Glutamatergic neuron (in vitro differentiated cells): ENCODE measurements at places on chromosomes 4 and X.

GRCh38 chr4:112673686-112674085 lies 36.7 kb downstream of the LARP7 start:
- no peak overlapping the region for H3K27ac ChIP-seq
- no peak overlapping the region for H3K4me3 ChIP-seq
- H3K4me1 ChIP-seq, result no peaks in the 10 kb centered on the region
- no peak for DNase-seq

- peaks cover 4% of the 10 kb centered on the region for H3K4me1 ChIP-seq
- H3K27ac ChIP-seq, result no peak overlapping the region
- no peak overlapping the region for H3K4me3 ChIP-seq
- H3K27me3 ChIP-seq, result peaks cover 10% of the 10 kb centered on the region
- peaks cover 4% of the 10 kb centered on the region for H3K36me3 ChIP-seq
Measured at GRCh38 chr4:1235381-1236102, 13.4 kb downstream of the CTBP1 start.

GRCh38 chr4:152748619-152749018 lies 30.9 kb downstream of the TIGD4 start:
- no peak for DNase-seq
- no peak overlapping the region for H3K27ac ChIP-seq
- no peak overlapping the region for H3K4me3 ChIP-seq

DNA sequence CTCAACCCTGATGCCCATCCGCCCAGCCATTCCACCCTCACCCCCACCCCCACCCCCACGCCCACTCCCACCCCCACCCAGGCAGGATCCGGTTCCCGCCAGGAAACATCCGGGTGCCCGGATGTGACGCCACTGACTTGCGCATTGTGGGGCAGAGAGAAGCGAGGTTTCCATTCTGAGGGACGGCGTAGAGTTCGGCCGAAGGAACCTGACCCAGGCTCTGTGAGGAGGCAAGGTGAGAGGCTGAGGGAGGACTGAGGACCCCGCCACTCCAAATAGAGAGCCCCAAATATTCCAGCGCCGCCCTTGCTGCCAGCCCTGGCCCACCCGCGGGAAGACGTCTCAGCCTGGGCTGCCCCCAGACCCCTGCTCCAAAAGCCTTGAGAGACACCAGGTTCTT lies at the start of gene MAGEA1:
TSS of gene MAGEA1 (plus strand) at position 154 of the 400 bp plus-strand sequence. CDS start 3,106 bp downstream, outside the sequence.
- no peaks in the 10 kb centered on the region for H3K27me3 ChIP-seq
- H3K4me3 ChIP-seq, result no peak within 1 kb of the TSS
- no peaks in the 10 kb centered on the region for H3K36me3 ChIP-seq
- no peak within 1 kb of the TSS for H3K27ac ChIP-seq

GRCh38 chrX:134538316-134538715 lies 78.4 kb downstream of the HPRT1 start:
- H3K36me3 ChIP-seq, result no peaks in the 10 kb centered on the region
- H3K4me3 ChIP-seq, result no peak overlapping the region
- no peak overlapping the region for H3K27ac ChIP-seq
- H3K27me3 ChIP-seq, result no peaks in the 10 kb centered on the region
- peaks cover 4% of the 10 kb centered on the region for H3K4me1 ChIP-seq

- H3K36me3 ChIP-seq, result no peaks in the 10 kb centered on the region
- H3K4me3 ChIP-seq, result no peak overlapping the region
- no peak for DNase-seq
- H3K27me3 ChIP-seq, result no peaks in the 10 kb centered on the region
Measured at GRCh38 chr4:64721106-64721505, 311.9 kb upstream of the TECRL start.
